ENCODE measurements at places on chromosomes 4 and X.

DNA sequence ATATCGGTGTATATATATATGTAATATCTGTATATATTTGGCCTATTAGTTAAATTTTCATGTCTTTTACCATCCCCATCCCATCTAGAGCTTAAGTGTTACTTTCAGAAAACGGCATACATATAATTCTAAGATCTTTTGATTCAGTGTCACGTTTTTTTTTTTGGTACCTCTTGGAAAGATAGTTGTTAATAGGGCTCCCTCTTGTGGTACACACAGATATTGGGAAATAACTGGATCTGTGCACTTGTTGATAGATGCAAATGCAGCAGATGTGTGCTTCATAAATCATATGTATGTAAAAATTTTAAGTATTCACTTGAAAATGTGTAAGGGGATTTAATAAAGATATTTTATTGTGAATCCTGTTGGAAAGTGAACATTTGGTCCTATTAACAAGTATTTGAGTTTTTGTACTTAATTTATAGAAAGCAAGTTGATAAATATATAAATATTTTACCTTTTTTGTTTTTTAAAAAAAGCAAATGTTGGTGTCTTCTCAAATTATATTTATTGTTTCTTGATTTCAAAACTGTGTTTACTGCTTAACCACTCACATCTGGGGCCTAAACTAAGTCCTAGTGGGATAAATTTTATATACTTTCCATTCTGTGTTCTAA lies 74.7 kb downstream of the PAQR3 start:
- peak; percentile 34 for DNase-seq

DNA sequence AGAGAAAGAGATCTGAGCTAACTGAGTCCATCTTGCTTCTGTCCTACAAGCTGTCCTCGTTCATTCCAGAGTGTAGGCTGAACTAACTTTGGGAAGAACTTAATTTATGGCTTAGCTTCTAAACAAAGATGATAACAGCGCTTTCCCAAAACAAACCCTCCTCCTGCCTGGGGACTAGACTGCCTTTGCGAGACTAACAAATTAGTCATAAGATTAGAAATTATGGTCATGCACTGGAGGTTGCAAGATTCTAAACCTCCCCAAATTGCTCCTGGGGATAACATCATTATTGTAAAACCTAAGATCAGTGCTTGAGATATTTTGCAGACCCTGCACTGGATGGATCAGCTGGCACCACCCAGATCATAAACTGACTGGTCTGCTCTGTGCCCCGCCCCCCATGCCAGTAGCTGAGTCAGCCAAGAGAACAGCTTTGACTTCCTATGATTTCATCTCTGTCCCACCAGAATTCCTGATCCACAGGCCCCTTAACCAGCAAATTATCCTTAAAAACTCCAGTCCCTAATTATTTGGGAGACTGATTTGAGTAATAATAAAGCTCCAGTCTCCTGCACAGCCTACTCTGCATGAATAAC lies 883.3 kb downstream of the TRIML1 start:
- peak; percentile 25 for DNase-seq

GRCh38 chrX:69045616-69046345 lies 119.5 kb downstream of the PJA1 start:
- DNase-seq, result no peak

GRCh38 chr4:95637043-95637600 lies 88.3 kb upstream of the UNC5C start:
- no peak for DNase-seq

DNA sequence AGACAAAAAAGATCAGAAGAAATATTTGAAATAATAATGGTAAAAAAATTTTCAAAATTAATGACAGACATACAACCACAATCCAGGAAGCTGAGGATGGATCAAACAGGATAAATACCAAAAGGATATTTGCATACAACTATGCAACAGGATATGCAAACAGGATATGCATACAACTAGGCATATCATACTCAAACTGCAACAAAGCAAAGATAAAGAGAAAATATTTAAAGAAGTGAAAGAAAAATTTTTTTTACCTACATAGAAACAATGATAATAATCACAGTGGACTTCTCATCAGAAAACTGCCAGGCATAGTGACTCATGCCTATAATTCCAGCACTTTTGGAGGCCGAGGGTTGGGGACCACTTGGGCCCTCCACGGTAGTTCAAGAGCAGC lies 11.3 kb upstream of the DHX15 start:
- no peak for DNase-seq

GRCh38 chrX:97401154-97401553 lies 517.4 kb downstream of the RPA4 start:
- no peak for DNase-seq

DNA sequence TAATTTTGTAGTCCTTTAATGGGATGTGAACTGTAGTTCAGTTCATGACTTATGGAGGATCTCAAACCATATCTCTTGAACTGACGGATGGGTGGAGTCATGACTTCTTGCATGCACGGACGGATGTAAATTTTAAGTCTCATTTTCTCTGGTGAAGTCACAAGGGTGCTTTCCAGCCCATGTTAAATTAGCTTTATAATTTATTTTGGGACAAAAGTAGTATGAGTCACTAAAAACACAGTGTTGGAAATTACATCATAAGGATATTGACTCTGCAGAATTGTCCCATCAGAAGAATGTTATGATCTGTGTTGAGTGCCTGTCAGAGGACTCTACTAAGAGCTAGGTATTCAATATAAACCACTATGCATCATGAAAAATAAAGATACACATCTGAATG lies 6.8 kb upstream of the PAGE5 start:
- DNase-seq, result no peak

- DNase-seq, result no peak
Observed at GRCh38 chrX:536616-537015, 94.0 kb upstream of the SHOX start.

GRCh38 chr4:153790962-153791551 lies 2.2 kb upstream of the SFRP2 start:
- no peak for DNase-seq

GRCh38 chr4:109294006-109294405 lies 8.5 kb downstream of the COL25A1 start:
- no peak for DNase-seq

GRCh38 chr4:65170768-65171514 lies 499.3 kb downstream of the EPHA5 start:
- no peak for DNase-seq

GRCh38 chrX:41029332-41029731 lies 55.9 kb upstream of the USP9X start:
- no peak for DNase-seq

- no peak for DNase-seq
Observed at GRCh38 chrX:44344687-44345086, 1.2 kb upstream of the EFHC2 start.

DNA sequence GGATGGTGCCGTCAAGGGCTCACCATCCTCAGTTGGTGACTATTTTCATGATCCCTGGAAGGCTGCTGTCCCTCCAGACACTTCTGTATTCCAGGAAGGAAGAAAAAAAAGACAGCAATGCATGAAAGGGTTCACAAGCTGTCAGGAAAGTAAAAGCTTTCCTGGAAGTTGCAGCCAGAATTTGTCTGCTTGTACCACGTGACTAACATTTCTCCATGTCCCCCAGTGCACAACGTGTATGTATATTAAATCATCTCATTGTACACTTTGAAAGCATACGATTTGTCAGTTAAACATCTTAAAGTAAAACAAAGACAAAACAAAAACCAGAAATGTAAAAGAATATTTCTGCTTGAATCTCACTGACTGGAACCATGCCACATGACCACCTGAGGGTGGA lies 127.4 kb upstream of the CLNK start:
- no peak for DNase-seq

- no peak for DNase-seq
Observed at GRCh38 chrX:74179071-74179470, 124.9 kb upstream of the ZCCHC13 start.

DNA sequence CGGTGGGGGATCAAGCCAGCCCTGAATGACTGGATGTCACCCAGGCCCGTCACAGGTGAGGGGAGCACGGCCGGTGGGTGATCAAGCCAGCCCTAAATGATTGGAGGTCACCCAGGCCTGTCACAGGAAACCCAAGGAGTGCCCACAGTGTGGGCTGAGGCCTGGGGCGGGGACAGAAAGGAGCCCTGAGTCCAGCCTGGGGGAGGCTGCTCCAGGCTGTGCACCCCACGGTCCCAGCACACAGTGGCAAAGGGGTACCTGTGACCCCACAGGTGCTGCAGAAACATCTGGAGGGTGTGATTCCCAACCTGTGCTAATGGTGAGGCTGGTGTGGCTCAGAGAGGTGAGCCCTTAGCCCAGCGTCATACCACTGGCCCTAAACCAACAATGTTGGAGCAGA lies 6.2 kb upstream of the CPLX1 start:
- DNase-seq, result no peak

DNA sequence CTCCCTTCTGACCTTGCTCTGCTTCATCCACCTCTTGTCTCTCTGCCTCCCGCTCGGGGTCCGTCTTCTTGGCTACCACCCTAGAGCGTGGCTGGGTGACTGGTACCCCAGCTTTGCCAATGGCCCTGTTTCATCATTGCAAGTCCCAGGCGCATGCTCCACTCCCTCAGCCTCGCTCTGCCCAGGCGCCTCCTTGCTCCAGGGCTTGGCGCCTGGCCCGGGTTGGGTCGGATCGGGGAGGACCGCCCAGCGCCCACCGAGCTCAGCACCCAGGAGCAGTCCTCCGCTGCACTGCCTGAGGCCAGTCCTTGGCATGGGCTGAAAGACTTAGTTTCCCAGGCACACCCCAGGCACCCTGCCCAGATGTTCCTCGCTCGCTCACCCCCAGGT lies 577 bp downstream of the BGN start:
- DNase-seq, result no peak

GRCh38 chr4:120355881-120356280 lies 289.2 kb upstream of the MAD2L1 start:
- no peak for DNase-seq

DNA sequence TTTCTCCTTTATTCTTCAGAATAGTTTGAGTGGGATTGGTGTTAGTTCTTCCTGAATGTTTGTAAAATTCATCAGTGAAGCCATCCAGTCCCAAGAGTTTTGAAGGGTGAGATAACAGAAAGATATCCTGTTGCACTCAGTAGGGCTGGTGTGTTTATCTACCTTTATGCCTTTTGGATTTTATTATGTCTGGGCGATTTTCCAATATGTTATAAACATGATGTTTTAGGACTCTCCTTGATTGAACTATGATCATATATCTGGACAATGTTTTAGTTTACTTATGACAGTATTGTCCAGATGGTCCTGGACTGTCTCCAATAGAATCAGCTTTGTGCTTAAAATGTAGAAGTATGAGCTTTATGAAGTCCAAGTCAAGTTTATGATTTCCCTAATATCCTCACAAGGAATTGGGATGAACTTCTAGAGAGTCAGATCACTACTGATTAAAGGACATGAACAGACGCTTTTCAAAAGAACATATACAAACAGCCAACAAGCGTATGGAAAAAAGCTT lies 77.6 kb upstream of the ITM2A start:
- DNase-seq, result no peak

DNA sequence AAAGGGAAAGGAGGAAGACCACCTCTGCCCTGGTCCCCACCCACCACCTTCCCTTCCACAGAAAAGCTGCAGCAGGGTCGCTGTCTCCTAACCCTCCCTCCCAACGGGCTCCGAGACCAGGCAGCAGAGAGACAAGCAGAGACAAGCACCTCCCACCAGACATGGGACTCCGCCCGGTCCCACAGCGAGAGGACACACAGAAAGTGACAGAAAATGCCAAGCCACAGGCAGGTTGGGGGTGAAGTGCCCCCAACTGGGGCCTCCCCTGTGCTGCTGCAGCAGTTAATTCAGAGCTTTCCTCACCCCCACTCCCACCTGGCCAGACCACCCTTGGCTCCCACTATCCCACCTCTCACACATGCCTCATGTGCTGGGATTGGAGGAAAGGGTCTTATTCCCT lies 64.4 kb upstream of the AFAP1 start:
- no peak for DNase-seq

DNA sequence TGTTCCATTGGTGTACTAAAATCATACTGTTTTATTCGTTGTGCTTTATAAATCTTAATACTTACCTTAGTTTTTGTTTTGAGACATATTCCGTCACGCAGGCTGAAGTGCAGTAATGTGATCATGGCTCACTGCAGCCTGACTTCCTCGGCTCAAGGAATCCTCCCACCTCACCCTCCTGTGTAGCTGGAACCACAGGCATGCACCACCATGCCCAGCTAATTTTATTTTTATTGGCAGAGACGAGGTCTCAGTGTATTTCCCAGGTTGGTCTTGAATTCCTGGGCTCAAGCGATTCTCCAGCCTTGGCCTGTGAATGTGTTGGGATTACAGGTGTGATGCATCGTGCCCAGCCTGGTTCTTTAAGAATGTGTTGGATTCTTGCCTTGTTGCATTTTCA lies 24.4 kb upstream of the DCK start:
- no peak for DNase-seq

Data from HS-5 (cell line).